ENCODE measurements at places on chromosomes 1 and 21.

DNA sequence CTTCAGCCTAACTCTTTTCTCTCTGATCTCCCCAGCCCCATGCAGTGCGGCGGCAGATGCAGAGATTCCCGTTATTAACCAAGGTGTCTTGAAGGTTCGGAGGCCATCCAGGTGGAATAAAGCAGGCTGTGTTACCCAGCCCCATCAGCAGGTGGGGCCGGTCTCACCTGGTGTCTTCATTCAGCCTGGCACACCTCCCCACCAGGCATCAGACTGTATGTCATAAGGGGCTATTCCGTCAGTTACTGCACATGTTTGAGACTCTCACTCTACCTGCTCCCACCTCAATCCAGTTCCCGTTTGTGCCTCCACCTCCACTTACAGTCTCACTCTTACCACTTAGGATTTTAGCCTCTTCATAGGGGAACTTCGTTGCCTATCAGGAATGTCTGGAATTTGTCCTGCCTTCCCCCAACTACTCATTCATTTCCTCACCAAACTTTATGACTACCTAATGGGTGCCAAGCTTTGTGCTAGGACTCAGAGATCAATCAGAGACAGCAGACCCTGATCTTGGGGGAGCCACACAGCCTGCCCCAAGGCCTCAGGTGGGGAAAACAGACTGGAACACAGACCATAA, 170.2 kb downstream of the PLPP3 start:
- DNase-seq, result peak; percentile 53

GRCh38 chr1:5885471-5886139, 106.6 kb downstream of the NPHP4 start:
- DNase-seq, result peak; percentile 20

DNA sequence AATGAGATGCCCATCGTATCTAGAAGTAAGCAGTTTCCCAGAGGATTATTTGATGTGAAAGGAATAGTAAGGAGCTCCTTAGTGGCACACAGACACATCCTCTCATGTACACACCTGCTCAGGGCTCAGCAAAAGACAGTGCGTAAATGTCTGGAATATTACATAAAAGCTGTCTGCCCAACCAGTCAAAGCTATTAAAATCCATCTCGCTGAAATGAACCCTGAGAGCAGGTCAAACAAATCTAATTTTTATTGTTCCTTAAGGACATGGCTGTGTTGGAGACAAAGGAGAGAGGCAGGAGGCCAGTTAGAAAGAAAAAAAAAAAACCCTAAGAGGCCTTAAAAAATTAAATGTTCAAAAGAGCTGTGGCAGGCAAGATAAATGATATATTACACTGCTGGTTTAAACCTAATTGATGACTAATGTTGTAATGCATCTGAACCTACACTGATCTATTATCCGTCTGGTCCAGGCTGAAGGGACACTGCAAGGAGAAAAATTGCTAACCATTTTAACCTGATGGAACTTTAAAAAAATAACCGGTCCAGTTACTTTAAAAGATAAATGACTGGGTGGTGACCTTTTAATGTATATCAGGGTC, 58.5 kb upstream of the FGGY start:
- no peak for DNase-seq

- DNase-seq, result no peak
Measured at GRCh38 chr21:39341249-39341923, 7.5 kb downstream of the HMGN1 start.

- DNase-seq, result no peak
Measured at GRCh38 chr21:42475526-42476387, 20.3 kb downstream of the RSPH1 start.
